ENCODE measurements at places on chromosomes 11 and 22.

- no peak for DNase-seq
Measured at GRCh38 chr11:31819621-31820437, 8.7 kb upstream of the PAX6 start.

- no peak for DNase-seq
Measured at GRCh38 chr22:48322907-48323306, 1504.8 kb downstream of the BRD1 start.

DNA sequence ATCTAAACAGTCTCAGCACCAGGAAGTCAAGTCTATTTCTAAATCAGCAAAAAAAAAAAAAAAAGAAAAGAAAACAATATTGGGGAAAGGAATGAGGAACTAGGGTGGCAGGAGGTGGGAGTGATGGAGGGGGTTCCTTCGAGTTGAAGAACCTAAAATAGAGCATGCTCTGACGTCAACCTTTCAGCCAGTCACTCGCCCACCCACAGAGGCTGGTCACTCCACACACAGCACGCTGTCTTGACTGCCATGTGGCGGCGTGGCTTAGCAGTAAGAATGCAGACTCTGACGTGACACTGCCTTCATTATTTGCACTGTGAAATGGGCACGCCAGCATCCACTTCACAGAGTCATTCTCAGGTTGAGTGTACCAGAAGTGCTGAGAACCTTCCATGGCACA is 48.3 kb downstream of the LARGE1 start:
- DNase-seq = no peak

GRCh38 chr11:122747351-122747781 is 90.9 kb upstream of the CRTAM start:
- DNase-seq = no peak

DNA sequence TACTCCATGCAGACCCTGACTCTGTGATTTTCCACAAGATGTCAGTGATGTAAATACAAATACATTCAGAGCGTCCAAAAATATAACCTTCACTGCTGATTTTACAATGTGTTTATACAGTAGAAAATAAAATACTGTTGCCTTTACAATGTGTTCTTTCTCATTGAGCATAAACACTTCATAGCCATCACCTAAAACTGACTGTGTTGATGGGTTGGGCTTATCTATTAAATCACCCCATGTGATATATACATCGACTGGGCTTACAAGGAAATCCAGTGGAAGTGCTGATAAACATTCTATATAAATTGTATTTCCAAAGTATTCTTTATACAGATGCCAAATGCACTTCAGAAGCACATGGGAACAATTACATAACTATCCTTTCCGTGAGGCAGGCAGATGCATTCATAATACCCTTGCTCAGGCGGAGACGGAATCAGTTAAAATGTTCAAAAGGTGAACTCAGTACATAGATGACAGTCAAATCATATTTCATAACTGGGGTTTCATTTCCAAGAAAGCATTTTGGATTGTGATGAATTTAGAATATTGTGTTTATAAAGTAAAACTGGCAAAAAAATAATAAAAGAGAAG is 27.7 kb downstream of the DDI1 start:
- no peak for DNase-seq

DNA sequence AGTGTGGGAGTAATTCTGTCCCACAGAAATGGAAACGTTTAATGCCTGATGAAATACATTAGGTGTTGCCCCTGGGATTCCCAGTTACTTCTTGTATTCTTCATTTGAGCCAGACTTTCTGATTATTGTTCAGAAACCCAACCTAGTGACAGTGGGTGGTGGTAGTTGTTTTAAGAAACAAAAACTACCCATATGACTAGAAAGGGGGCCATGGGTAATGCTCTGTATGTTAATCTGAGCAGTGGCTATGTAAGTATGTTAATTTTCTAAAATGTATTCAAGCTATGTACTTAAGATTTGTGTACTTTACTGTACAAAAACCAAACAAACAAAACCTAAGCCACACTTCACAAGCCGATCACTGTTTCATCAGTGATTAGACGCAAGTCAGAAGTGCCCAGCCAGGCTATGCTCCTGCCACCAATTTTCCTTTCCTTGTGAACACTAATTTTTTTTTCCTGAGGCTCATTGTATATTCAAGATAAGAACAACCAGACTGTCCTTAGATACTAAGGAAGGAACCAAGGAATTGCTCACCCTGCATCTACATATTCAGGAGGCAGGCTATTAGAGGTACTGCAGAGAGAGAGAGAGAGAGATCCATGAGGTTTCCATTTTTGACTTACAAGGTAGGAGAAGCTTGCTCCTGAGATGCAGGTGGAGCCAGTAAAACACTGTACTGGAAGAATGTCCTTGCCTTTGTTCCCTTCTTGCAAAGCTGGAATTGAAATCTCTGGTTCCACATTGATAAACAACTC is 122.7 kb downstream of the DBX1 start:
- no peak for DNase-seq

GRCh38 chr11:116646191-116646590 is 126.6 kb downstream of the BUD13 start:
- no peak for DNase-seq

DNA sequence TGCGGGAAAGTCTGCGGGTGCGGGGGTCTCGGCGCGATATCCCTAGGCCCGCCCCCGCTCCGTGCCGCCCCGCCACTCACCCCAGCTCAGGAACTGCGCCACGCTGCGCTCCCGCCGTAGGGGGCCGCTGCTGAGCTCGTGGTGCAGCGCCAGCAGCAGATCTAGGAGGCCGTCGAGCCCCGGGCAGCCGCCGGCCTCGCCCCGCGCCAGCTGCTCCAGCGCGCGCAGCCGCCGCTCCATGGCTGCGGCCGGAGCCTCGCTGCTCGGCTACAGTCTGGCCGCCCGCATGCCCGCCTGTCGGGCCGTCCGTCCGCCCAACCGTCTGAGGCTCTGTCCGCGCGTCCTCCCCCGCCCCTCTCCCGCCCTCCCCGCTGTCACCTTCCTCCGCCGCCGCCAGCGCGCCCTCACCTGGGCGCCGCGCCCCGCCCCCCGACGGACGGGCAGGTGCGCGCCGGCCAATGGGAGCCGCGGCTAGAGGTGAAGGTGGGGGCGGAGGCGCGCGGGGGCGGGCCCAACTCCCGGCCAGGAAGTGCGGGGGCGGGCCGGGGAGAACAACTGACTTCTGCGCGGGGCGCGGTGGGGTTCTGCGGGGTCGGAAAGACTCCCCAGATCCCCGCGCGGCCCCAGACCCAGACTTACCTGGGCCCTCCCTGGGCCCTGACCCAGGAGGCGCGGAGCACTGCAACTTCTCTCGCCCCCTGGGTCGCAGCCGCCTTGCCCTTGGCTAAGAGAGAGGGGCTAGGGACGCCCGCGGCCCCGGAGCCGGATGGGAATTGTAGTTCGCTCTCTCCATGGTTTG is at the start of gene CDC42BPG:
Gene CDC42BPG, minus strand, starts transcription at position 324 of the 799 bp plus-strand sequence. Its CDS starts 84 bp downstream, at position 240.
- DNase-seq = peak; percentile 72

- no peak for DNase-seq
Measured at GRCh38 chr22:43421046-43421665, 9.3 kb downstream of the MPPED1 start.

DNA sequence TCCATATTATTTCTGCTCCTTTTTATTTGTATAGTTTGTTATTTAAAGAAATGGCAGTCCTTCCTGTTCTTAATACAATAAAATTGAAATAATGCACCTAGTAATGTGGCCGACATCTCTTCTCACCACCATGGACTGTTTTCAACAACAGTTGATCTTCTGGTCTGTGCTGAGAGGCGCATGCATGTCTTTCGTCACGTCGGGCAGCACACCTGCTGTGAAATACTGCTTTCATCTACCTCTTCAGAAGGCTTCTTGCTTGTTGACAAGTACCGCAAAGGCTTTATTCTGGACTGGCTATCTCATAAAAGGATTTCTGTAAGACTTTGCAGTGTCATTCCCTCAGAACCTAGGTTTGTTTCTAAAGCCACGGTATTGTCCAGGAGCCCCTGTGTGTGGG is 13.9 kb upstream of the MYO18B start:
- DNase-seq = no peak

DNA sequence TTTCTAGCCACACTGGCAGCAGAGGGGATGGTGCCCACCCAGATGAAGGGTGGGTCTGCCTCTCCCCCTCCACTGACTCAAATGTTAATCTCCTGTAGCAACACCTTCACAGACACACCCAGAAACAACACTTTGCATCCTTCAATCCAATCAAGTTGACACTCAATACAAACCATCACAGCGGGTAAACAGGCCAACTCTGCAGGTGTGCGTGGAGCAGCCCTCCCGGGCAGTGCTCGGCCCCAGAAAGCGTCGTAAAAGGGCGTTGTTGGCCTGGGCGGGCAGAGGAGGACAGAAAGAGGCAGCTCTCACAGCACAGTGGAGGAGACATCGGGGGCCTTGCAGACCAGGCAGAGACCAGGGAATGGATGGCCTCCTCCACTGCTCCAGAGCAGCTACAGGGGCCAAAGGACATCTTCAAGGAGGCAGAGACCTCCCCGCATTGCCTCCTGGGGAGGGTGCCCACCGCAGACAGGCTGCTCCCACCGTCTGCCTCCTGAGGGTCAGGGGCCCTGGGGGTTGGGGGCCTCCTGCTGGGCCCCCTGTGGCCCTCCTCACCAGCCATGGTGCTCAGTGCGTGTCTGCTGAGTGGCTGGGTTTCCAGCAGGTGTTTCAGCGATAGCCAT is 56.1 kb upstream of the FADD start:
- DNase-seq = no peak

GRCh38 chr11:94705891-94706615 is 62.1 kb upstream of the AMOTL1 start:
- no peak for DNase-seq

Measured in stimulated activated naive CD4-positive, alpha-beta T cell (primary cell).